Right atrium auricular region (tissue), 2 donors: ENCODE measurements at places on chromosomes 2 and 18. TPM values are rescaled to one million over a fixed set of nuclear protein-coding genes. Genes with fewer than 3 reads are reported as not detected.

DNA sequence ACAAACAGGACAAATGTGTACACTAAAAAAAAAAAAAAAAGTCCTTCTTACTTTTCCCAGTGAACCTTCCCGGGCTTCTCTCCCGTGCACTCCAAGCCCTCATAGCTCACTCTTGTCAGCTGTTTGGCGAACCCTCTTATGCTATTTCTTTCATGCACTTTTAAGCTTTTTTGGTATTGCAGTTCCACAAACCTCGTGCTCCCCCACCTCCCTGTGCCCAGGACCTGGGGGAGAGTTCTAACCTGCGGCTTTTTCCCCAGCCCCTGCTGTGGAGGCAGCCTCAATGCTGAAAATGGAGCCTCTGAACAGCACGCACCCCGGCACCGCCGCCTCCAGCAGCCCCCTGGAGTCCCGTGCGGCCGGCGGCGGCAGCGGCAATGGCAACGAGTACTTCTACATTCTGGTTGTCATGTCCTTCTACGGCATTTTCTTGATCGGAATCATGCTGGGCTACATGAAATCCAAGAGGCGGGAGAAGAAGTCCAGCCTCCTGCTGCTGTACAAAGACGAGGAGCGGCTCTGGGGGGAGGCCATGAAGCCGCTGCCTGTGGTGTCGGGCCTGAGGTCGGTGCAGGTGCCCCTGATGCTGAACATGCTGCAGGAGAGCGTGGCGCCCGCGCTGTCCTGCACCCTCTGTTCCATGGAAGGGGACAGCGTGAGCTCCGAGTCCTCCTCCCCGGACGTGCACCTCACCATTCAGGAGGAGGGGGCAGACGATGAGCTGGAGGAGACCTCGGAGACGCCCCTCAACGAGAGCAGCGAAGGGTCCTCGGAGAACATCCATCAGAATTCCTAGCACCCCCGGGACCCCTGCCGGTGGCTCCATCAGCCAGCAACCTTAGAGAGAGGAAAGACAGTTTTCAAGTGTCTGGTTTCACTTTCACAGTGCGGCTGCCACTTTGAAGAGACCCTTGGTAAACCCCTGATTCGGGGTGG, 826 bp downstream of the KCNE4 start:
- DNase-seq, result no peak

- DNase-seq, result no peak
These were observed 60.9 kb upstream of the HPCAL1 start for GRCh38 chr2:10241641-10242430.

DNA sequence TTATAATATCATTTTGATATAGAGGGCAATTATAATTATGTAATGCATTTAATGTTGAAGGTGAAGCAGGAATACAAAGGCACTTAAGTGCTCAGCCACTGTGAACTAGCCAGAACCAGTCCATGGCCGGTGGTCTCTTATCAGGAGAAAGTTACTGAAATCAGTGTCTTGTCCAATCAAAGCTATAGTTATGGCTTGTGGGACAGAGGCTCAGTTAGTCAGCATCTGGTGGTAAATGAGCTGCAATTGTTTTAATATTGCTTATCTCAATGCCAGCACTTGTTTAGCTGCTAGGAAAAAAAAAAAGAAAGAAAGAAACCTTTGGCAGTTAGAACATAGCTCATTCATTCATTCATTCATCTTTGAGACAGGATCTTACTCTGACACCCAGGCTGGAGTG, 3.8 kb upstream of the ALS2 start:
- DNase-seq, result no peak

DNA sequence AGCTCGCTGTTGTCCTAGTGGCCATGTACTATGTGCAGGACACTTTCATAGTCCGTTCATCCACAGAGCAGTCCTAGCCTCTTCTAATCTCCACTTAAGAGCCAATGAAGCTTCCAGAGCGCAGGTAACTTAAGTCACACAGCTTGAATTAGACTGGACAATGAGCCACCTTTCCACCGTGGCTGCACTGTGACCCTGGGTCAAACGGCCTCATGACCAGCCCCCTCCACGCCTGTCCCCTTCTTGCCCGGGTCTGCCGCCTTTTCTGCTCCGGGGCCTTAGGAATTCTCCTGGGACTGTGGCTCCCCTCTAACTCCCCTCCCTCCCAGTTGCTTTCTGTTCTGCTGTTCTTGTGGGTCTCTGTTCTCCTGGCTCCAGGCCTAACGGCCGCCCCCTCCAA, 8.4 kb upstream of the PRKCE start:
- no peak for DNase-seq

DNA sequence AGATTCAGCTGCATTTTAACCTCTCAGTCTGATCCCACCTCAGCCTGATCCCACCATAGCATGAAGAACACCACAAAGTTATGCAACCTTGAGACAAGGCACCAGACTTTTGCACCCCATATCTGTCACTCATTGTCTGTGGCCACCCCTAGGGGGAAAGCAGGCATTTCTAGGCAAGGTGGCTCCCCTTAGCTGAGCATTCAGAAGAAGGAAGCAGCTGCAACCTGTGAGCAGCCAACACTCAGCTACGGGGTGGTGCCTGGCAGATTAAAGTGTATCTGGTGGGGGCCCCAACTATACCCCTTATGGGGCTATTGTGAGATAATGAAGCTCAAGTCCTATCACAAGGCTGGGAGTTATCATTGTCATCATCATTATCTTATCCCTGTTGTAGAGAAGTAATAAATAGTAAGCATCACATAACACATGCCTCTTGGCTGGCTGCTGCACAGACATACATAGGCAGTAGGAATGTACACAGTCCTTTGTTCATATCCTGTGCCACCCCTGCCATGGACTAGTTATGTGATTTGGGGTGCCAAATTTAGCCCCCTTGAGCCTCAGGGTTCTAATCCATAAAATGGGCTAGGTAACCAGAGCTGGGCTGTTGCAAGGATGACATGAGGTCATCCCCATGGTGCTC, 20.6 kb upstream of the TMEM163 start:
- no peak for DNase-seq

The CHRNG gene
- not detected for total RNA-seq

GRCh38 chr2:239498576-239498975, 97.8 kb upstream of the HDAC4 start:
- no peak for DNase-seq

The UGT1A10 gene
- total RNA-seq, result not detected

The PARD3B gene
- total RNA-seq, result 7.4 TPM

DNA sequence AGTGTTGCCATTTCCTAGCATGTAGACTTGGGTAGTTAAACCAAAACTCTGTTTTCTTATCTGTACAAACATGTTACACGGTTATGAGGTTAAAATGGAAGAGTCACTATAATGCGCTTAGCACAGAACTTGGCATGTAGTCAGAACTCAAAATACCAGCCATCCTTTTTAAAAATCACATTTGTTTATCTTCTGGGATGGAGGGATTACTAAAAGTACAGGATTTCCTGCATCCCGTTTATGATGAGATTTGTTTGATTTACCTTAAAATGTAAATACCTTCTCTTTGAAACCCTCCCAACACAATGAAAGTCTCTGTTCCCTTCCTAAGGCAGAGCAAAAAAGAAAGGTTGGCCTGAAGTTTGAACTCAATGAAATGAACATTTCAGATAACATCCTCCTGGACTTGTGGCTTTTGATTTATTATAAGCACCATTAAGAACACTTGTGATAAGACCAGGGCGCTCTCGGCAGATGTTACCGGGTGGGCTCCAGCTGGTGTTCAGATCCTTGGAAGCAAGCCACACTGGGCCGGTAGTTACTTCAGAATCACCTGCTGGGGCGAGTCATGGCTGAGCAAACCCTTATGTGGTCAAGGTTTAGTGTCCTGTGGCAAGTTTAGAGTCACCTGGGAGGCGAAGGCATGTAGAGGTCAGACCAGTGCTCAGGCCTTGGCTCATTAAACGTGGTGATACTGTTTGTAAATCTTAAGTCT, 105.7 kb downstream of the MGAT5 start:
- DNase-seq, result no peak

DNA sequence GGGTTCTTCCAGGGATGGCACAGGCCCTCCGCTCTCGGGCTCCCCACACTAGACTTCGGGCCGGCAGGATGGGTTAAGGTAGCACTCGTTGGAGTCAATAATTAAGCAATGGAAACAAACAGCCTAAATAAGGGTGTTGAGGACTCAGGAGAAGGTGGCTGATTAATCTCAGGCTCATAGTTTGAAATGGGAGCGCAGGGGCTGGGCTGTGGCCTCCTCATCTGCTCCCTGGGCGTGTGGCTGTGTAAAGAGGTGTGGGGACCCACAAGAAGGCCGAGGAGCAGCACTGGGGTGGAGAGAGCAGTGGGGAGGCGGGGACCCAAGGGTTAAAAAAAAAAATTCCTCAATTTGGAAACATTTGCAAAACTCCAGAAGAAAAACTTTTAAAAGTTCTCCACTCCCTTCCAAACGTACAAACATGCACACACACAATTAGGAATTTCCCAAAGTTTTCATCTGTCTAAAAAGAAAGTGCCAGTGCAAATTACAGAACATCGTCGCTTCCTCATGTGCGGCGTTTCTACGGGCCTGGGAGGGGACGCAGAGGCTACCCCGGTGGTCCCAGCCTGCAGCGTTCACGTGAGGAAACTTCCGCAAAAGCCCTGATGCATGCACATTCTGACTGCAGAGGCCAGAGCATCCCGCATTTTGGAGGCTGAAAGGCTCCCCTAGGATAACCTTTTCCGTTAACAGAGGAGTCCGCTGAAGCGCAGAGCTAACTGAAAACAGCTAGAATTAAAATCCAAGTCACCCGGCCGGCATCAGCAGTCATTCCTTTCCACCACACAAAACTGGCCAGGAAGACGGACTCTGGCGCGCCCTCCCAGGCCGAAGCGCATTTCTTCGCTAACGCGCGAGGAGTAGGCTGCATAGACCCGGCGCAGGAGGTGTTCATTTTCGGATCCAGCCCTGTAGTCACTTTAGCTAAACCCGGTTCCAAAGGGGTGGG, 1.0 kb upstream of the TUBB6 start:
- peak; percentile 77 for DNase-seq

DNA sequence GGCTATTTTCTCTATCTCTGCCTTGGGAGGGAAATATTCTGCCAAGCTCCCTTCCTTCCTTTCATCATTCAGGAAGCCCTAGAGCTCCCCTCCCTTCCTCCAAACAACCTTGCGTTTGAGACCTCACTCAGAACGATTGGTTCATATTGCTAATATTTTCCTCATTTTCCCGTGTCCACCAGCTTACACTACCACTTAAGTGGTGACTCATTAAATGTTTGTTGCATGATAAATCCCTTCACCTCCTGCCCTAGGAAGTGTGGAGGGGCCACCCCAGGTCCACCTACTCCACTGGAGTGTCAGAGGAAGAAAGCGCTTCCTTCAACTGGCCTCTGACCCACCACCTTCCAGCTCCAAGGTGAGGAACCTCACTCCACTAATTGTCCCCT, 2.3 kb upstream of the LPIN2 start:
- DNase-seq, result no peak

DNA sequence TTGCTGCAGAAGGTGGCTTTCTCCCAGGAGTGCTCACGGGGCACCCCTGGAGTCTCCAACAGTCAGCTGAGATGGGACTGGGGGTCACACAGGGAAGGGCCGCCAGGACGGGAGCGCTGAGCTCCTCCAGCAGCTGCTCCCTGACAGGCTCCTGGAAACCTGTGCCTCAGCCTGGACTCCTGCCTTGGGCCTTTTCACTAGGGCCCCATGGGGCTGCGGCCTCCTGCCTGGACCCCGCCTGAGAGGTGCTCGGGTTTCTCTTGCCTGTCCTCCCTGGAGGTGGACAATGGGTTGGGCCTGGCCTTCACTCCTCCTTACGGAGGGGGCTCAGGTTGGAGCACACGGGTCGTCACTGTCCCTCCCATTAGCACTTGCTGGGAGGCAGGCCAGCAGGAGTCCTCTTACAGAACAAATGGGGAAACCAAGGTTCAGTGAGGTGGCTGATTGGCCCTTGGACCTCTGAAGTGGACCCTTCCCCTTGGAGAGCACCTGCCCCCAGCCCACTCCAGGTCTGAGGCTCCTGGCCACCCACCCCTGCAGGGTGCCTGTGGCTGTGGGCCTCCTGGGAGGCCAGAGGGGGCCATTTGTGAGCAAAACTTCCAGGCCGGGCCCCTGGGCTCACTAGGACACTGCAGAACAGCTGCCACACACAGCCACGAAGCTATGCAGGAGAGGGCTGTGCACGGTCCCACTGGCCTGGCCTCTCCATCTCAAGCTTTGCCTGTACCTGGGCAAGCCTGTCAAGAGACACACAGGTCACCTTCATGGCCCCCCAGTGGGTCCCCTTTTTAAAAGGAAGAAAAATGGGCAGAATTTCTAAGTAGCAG, 57.1 kb upstream of the ODC1 start:
- DNase-seq, result peak; percentile 53

GRCh38 chr2:210961249-210961648, 404.9 kb downstream of the CPS1 start:
- no peak for DNase-seq

DNA sequence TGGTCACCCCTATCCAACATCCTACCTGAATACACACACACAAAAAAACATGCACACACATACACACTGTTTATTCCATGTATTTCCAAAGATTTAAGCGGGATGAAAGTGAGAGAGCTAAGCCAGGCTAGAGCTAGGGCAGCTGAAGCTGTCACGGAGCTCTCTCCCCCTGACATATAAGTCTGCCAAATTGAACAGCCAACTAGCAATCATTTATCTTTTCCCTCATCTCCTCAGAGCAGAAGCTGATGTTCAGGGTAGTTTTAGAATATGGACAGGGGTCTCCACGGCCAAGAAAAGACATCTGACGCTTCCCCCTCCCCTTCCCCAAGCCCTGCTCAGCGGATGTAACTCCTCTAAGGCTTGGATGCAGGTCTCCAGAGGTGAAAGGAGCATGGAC, 171.6 kb downstream of the GRB14 start:
- DNase-seq, result no peak

The SH3BP4 gene
- 27.2 TPM for total RNA-seq

- no peak for DNase-seq
These were observed 16.7 kb upstream of the ASXL2 start for GRCh38 chr2:25895018-25895417.

DNA sequence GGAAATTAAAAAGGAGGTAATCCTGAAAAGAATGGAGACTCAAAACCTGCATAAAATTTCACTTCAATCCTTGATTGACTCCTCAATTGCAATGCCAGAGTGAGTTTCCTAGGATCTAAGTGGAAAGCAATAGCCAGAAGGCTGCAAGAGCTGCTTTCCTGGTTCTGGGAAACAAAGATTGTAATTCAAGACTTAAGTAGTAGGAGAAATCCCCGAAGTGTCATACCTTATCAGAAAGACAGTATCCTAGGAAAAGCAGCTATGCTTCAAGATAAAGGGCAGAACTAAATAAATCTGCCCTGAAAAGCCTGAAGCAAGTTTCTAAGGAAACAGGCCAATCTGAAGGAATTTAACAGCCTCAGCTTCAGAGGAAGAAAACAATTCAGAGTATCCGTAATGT, 390.2 kb downstream of the DSC3 start:
- no peak for DNase-seq

The SERPINB4 gene
- not detected for total RNA-seq

DNA sequence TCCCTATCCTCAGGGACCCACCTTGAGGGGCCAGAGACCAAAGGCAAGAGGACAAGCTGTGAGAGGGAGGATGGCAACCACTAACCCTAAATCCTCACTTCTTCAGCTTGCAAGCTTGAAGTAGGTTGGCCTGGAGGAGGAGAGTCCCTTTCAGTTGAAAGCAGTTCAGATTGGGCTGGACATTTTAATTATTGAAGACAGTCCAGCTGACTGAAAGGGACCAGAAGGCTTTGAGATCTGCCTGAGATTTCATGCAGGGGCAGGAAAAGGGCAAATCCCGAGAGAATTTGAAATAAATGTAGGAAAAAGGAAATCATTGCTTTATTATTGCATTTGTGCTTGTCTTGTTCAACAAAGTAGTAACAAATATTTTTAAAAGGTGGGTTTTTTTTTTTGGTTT, 118.9 kb upstream of the STON1 start:
- no peak for DNase-seq

- no peak for DNase-seq
These were observed 91.9 kb downstream of the VRK2 start for GRCh38 chr2:58138396-58139030.

- DNase-seq, result no peak
These were observed 731.7 kb upstream of the ID2 start for GRCh38 chr2:7950035-7950612.

The NEUROD1 gene
- not detected for total RNA-seq
